ENCODE measurements at places on chromosomes 5 and 9. TPM values are rescaled to one million over a fixed set of nuclear protein-coding genes. Genes with fewer than 3 reads are reported as not detected.
A peak's percentile ranks its signal among the peaks of the same experiment; 100 is the strongest.

DAPK1 gene
- 34.3 TPM for total RNA-seq

CREB3 gene
- total RNA-seq, result 41.7 TPM

- no peak for DNase-seq
Measured at GRCh38 chr9:123893831-123894460, 36.0 kb downstream of the DENND1A start.

DNA sequence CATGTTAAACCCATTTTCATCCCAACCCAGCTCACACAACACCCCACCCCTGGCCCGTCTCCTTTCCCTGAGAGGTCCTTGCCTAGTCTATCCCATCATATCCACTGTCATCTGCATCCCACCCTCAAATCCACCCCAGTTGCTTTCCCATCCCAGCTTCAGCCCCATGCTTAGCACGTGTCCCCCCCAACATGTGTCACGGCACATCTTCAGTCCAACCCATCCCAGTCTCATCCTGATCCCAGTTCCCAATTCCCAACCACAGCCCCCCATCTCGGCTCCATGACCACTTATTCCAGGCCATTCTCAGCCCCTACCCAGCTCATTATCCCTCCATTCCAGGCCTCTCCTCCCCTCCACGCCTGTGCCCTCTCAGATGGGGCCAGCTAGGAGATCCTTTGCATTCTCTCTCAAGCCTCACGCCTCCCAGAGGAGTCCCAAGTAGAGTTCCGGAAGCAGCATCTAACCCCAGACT is 605 bp upstream of the DBN1 start:
- no peak for DNase-seq

DNA sequence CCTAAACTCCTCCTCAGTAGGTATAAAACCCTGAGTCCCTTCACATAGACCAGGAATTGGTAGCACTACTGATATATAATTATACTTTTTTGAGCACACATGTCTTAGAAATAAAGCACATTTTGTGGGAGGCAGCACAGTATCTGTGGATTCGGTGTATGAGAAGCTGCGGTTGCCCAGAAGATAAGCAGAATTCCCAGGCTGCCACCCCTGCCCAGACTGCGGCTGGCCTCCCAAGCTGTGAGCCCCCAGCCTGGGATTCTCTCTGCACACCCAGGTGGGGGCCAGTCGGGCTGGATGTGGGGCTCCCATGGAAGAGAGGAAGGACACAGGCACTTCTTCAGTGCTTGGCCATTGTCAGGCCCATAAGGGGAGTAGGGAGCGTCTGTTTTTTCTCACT is 25.6 kb upstream of the ANGPTL2 start:
- DNase-seq, result no peak

- no peak for DNase-seq
Measured at GRCh38 chr9:14932231-14932630, 22.0 kb upstream of the FREM1 start.

ADAMTS13 gene
- 0.48 TPM for total RNA-seq

DNA sequence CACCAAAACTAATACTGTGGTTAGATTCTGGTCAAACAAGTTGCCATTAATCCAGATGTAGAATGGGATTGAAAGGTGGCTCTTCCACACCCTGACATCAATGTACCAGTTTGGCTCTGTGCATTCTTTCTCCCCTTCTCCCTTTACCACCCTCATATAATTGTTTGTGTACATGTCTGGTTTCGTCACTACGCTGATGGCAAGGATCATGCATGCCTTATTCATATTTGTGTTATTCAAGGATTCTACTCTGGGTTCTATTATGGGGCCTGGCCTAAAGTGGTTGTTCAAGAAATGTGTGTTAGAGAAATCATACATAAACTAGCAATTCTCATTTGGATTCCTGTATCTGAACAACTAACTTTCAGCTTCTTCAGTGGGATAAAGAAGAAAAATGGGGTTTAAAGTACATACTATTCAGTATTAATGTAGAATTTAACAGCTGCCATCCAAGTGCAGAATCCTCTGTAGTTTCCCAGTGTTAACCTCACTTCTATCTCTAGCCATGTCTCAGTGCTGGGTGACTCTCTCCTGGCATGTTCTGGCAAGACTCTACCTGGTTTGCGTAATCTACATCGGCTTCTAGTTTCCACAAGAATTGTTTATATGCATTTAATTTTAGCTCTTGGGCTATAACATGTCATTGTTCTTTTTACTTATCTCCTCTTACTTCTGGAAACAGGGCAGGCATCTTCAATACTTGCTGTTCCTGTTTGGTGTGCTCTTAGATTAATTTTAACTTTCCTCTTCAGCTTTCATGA is 27.9 kb upstream of the CDKN2B start:
- DNase-seq, result no peak

GRCh38 chr5:138082033-138082432 is 1.8 kb upstream of the WNT8A start:
- DNase-seq, result no peak

TMEM8B gene
- total RNA-seq, result 18.5 TPM

DNA sequence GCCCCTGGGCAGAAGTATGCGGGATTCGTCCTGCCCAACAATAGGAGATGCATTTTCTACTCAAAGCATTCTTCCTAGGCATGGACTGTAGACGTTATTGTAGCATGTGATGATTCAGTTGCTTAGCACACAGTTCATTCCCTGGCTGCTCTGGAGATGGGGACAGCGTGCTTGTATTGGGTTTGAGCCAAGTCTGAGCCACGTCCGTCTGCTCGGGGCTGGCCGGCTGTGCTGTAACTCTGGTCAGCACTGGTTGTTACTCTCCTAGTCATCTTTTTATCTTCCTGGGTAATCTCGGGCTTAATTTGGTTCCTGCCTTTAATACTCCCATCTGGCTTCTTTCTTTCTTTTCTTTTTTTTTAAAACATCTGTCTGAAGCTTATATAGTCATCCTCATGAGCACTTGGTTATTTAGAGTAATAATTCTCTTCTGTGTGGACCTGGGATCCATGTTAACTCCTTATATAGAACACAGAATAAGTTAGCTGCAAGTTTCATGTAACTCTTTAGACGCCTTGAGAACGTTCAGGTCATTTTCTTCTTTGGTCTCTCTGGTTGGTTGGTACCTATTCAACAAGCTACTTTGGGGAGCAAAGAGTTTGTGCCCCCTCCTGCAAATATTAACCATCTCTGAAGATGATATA is 118.8 kb upstream of the RPS23 start:
- DNase-seq, result peak; percentile 95

DNA sequence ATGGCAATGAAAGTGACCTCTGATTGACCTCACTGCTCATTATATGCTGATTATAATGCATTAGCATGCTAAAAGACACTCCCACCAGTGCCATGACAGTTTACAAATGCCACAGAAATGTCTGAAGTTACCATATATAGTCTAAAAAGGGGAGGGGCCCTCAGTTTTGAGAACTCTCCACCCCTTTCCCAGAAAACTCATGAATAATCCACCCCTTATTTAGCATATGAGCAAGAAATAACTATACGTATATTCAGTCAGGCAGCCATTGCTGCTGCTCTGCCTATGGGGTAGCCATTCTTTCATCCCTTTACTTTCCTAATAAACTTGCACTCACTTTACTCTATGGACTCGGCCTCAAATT is 163.1 kb downstream of the ESM1 start:
- DNase-seq, result no peak

DNA sequence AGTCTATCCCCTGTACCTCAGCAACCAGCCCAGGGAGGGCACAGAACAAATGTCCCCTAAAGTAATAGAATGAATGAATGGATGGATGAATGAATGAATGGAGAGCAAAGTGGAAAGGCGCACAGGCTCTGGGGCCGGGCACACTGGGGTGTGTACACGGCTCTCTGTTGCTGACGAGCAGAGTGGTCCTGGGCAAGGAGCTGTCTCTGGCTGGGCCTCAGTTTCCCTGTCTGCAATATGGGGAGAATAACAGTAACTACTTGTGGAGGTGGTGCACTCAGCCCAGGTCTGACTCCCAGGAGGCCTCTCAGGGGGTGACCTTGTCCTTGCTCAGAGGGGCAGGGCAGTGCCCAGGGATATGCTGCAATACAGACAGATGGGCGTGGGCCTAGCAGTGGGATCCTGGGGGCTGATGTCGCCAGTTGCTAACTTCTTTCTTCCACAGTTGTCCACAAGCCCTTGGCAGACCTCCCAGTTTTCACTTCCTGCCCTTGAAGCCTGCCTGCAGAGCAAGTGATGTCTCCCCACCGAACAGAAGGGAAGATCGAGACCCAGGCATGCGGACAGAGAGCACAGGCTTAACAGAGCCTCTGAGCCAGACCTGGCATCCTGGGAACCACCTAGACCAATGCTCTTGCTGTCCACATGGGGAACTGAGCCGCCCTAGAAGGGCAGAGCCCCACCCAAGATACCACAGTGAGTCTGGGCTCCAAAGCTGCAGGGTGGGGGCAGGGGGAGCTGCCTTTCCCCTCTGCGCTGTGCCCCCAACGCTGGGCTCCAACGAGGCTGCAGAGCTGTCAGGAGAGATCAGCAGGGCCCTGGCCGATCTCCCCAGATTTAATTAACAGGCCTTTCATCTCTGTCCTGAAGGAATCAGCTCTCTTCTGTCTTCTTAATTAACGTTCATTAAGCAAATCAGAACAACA is 13.6 kb upstream of the LAMC3 start:
- no peak for DNase-seq
